ENCODE measurements at places on chromosomes 11 and 22. TPM values are rescaled to one million over a fixed set of nuclear protein-coding genes. Genes with fewer than 3 reads are reported as not detected.

GRCh38 chr22:44802071-44802700, 49.8 kb downstream of the ARHGAP8 start:
- no peak overlapping the region for H3K4me3 ChIP-seq
- H3K4me1 ChIP-seq, result peaks cover 33% of the 10 kb centered on the region
- peaks cover 3% of the 10 kb centered on the region for H3K27me3 ChIP-seq
- H3K27ac ChIP-seq, result no peak overlapping the region
- no peak for DNase-seq

DNA sequence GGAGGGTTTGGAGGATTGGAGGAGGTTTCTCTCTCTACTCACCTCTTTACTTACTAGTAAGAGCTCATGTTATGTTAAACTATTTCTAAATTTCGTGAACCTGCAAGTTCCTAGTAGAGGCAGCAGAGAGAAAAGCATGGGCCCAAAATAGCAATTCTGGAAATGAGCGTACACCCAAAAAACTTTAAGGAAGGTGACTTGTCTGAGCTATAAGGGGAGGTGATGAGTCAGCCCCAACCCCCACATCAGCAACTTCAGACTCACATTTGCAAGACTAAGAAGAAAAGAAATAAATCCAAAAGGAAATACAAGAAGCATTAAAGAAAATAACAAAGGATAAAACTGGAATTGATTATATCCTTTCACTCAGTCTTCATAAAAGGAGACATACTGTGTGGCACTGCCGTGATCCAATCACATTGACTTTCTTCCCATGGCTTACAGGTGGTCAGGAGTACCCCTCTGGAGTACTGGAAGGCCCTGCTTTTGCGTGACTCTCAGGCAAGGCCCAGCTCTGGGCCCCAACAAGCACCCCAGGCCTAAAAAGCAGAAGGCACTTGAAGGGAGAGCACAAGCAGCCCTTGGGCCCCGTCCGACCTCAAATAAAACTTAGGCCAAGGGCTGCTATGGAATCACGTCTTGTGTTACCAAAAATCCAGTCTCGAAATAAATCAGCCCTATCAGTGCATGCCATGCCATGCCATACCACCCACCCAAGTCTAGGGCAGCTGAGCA, 14.3 kb downstream of the PACSIN2 start:
- peaks cover 3% of the 10 kb centered on the region for H3K36me3 ChIP-seq
- peaks cover 87% of the 10 kb centered on the region for H3K4me1 ChIP-seq
- peak overlapping the region; percentile 49 for H3K4me3 ChIP-seq
- peak overlapping the region; percentile 79 for H3K27ac ChIP-seq
- DNase-seq, result peak; percentile 68
- H3K27me3 ChIP-seq, result no peaks in the 10 kb centered on the region

- H3K4me1 ChIP-seq, result no peaks in the 10 kb centered on the region
- no peaks in the 10 kb centered on the region for H3K36me3 ChIP-seq
- DNase-seq, result no peak
- H3K27me3 ChIP-seq, result no peaks in the 10 kb centered on the region
- H3K27ac ChIP-seq, result no peak overlapping the region
These were observed 454.3 kb downstream of the OPCML start for GRCh38 chr11:133078012-133078411.

DNA sequence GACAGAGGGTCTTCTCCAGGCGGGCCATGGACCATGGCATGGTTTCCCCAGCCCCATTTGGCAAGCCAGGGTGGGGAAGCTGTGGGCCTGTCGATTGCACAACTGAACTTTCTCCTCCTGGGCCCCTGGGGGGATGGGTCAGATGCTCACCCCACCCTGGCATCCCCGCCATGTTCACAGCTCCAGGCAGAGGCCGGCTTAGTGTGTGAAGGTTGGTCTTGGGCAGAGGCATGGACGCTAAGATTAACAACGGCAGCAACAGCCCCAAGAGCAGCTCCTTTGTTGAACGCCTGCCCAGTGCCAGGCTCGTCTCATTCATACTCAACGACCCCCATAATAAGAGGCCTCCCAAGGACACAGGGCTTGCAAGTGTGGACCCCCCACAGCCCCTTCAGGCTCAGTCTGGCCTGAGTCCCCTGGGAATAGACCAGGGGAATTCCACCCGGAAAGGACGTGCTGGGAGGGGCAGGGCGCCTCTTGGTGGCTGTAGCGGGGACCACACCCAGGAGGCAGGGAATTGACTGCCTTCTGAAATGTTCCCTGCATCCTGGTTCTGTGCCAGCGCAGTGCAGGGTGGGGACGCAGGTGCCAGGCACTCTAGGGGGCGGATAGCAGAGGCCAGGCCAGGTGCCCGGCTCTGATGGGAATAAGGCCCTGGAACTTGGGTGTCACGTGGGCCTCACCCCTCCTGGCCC, 8.3 kb downstream of the TSPO start:
- H3K27me3 ChIP-seq, result no peaks in the 10 kb centered on the region
- peaks cover 5% of the 10 kb centered on the region for H3K4me1 ChIP-seq
- H3K36me3 ChIP-seq, result peaks cover 2% of the 10 kb centered on the region
- no peak for DNase-seq
- no peak overlapping the region for H3K27ac ChIP-seq

DNA sequence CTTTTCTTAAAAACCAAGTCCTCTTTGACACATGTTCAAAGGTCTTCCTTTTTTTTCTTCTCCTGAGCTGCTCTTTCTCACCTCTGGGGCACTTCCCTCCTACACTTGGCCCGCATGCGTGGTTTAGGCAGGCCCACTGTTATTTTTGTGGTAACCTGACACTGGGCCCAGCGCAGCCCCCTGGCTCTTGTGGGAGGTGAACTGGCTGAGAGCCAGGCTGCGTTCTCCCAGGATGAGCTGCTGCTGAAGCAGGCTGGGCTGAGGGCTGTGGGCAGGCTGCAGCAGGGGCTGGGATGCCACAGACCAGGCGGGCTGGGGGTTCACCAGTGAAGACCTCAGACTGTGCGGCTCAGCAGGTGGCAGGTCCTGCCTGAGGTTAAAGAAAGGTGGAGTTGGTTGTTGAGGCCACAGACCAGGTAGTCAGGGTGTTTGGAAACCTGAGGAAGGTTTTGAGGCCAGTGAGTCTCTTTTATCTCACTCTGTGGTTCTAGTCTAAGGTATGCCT, 72.4 kb downstream of the TEAD1 start:
- H3K27me3 ChIP-seq, result peaks cover 26% of the 10 kb centered on the region
- H3K4me3 ChIP-seq, result no peak overlapping the region
- no peaks in the 10 kb centered on the region for H3K36me3 ChIP-seq
- no peak for DNase-seq

DNA sequence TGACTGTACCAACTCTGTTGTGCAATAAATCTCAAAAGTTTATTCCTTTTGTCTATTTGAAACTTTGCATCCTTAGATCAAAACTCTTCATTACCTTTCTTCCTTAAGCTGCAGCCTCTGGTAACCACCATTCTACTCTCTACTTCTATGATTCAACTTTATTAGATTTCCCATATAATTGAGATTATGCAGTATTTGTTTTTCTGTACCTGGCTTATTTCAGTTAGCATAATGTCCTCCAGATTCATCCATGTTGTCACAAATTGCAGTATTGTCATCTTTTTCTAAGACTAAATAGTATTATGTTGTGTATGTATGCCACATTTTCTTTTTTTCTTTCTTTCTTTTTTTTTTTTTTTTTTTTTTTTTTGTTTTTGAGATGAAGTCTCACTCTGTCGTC, 1176.3 kb upstream of the TENM4 start:
- no peaks in the 10 kb centered on the region for H3K4me1 ChIP-seq
- no peaks in the 10 kb centered on the region for H3K36me3 ChIP-seq
- H3K27me3 ChIP-seq, result no peaks in the 10 kb centered on the region
- H3K27ac ChIP-seq, result no peak overlapping the region

DNA sequence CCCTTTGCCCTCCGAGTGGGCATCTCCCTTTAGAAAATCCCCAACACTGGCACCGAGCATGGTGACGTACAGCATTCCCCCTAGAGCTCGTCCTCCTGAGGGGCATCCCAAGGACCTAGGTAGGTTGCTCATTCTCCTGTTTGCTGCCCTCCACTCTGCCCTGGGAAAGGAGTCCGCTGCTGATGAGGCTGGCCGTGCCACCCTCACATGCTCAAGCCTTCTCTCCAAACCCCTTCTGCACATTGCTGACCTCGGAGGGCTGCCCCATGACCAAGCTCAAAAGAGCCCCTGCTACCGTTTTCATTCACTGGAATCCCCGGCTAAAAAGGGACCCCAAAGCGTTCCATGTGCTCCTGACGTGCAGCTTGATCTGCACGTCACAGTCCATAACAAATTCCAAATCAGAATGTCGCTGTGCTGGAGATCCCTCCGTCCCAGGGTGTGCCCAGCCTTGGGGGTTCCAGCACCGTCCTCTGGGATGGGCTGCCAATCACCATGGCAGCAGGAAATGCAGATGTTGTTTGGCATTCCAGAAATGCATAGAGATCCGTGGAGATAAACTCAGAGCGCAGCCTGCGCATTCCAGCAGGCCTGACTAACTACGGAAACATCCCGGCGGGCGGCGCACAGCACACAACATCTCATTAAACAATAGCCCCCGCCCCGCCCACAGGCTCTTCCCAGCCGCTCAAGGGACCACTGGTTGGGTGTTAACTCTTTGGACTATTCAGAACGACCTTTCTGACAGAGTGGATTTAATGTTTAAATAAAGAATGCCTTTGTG, 26.3 kb upstream of the GNB1L start:
- H3K4me3 ChIP-seq, result no peak overlapping the region
- no peak for DNase-seq
- no peak overlapping the region for H3K27ac ChIP-seq
- no peaks in the 10 kb centered on the region for H3K27me3 ChIP-seq
- no peaks in the 10 kb centered on the region for H3K36me3 ChIP-seq

- no peak overlapping the region for H3K4me3 ChIP-seq
- H3K27ac ChIP-seq, result no peak overlapping the region
- DNase-seq, result no peak
- peaks cover 10% of the 10 kb centered on the region for H3K27me3 ChIP-seq
- peaks cover 22% of the 10 kb centered on the region for H3K36me3 ChIP-seq
These were observed 6.9 kb downstream of the FTH1 start for GRCh38 chr11:61960532-61960931.

GRCh38 chr11:113623114-113623513, 83.0 kb downstream of the TMPRSS5 start:
- DNase-seq, result no peak
- H3K36me3 ChIP-seq, result peaks cover 3% of the 10 kb centered on the region
- H3K4me1 ChIP-seq, result no peaks in the 10 kb centered on the region
- peaks cover 58% of the 10 kb centered on the region for H3K27me3 ChIP-seq
- no peak overlapping the region for H3K27ac ChIP-seq

- H3K4me1 ChIP-seq, result peaks cover 14% of the 10 kb centered on the region
- DNase-seq, result no peak
- no peak overlapping the region for H3K4me3 ChIP-seq
These were observed 15.9 kb downstream of the KLHL22 start for GRCh38 chr22:20479612-20480196.

- peaks cover 8% of the 10 kb centered on the region for H3K36me3 ChIP-seq
- no peak for DNase-seq
- H3K4me3 ChIP-seq, result no peak overlapping the region
- no peak overlapping the region for H3K27ac ChIP-seq
- peaks cover 6% of the 10 kb centered on the region for H3K27me3 ChIP-seq
- peaks cover 5% of the 10 kb centered on the region for H3K4me1 ChIP-seq
These were observed 55.2 kb upstream of the ZBED5 start for GRCh38 chr11:10913075-10913474.

- H3K4me1 ChIP-seq, result peaks cover 52% of the 10 kb centered on the region
- peaks cover 72% of the 10 kb centered on the region for H3K36me3 ChIP-seq
- peak overlapping the region; percentile 90 for H3K4me3 ChIP-seq
- no peak for DNase-seq
- no peaks in the 10 kb centered on the region for H3K27me3 ChIP-seq
These were observed 6.8 kb downstream of the GRAP2 start for GRCh38 chr22:39907605-39908097.

- H3K27ac ChIP-seq, result no peak overlapping the region
- no peaks in the 10 kb centered on the region for H3K4me1 ChIP-seq
- no peaks in the 10 kb centered on the region for H3K36me3 ChIP-seq
- DNase-seq, result no peak
- H3K4me3 ChIP-seq, result no peak overlapping the region
- H3K27me3 ChIP-seq, result peaks cover 12% of the 10 kb centered on the region
These were observed 237.6 kb upstream of the TBCEL start for GRCh38 chr11:120786206-120786735.

- H3K27ac ChIP-seq, result no peak overlapping the region
- no peak for DNase-seq
- no peak overlapping the region for H3K4me3 ChIP-seq
- peaks cover 5% of the 10 kb centered on the region for H3K4me1 ChIP-seq
These were observed 89.0 kb upstream of the GRK3 start for GRCh38 chr22:25475257-25476022.

DNA sequence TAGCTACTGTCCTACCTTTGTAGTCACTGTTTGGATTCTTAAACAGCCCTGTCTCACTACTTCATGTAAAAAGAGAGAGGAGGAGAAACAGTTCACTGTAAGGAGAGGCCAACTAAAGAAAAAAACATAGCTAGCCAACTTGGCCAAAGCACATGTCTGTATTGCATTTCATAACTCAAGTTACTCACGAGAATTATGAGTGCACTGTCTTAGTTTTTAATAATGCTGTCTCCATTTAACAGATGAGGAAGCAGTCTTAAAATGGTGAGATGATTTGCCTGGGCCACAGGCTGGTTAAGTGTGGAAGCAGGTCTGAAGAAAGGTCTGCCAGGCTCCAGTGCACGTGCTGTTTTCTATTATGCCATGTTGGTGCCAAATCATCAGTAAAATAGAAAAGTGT, 104.5 kb downstream of the UVRAG start:
- no peak overlapping the region for H3K27ac ChIP-seq
- H3K4me1 ChIP-seq, result peaks cover 2% of the 10 kb centered on the region
- peaks cover 2% of the 10 kb centered on the region for H3K36me3 ChIP-seq
- no peaks in the 10 kb centered on the region for H3K27me3 ChIP-seq
- no peak for DNase-seq
- no peak overlapping the region for H3K4me3 ChIP-seq

- no peak within 1 kb of the TSS for H3K27ac ChIP-seq
- H3K36me3 ChIP-seq, result no peaks in the 10 kb centered on the region
- no peak within 1 kb of the TSS for H3K4me3 ChIP-seq
- no peak for DNase-seq
- no peaks in the 10 kb centered on the region for H3K4me1 ChIP-seq
- peaks cover 10% of the 10 kb centered on the region for H3K27me3 ChIP-seq
These were observed at the start of gene OLFML1 for GRCh38 chr11:7485186-7486097. TSS of gene OLFML1 (plus strand) at chr11:7485506. CDS start at chr11:7485876, 370 bp downstream.

GRCh38 chr11:112584672-112585071, 324.0 kb upstream of the PLET1 start:
- DNase-seq, result no peak
- peaks cover 24% of the 10 kb centered on the region for H3K27me3 ChIP-seq
- no peaks in the 10 kb centered on the region for H3K36me3 ChIP-seq
- peaks cover 7% of the 10 kb centered on the region for H3K4me1 ChIP-seq
- H3K4me3 ChIP-seq, result no peak overlapping the region

GRCh38 chr11:8082391-8083087, 1.5 kb downstream of the TUB start:
- no peaks in the 10 kb centered on the region for H3K4me1 ChIP-seq
- H3K36me3 ChIP-seq, result no peaks in the 10 kb centered on the region
- DNase-seq, result no peak
- H3K4me3 ChIP-seq, result no peak overlapping the region

APOBEC3H gene
- 67.0 TPM for total RNA-seq

ADAMTS15 gene
- total RNA-seq, result not detected

CCDC83 gene
- not detected for total RNA-seq

SLC22A25 gene
- total RNA-seq, result not detected

ADM2 gene
- 5.3 TPM for total RNA-seq

SLC25A18 gene
- total RNA-seq, result not detected

GAB4 gene
- total RNA-seq, result not detected

RAB3IL1 gene
- total RNA-seq, result not detected

OR10A2 gene
- not detected for total RNA-seq

RASD2 gene
- 0.09 TPM for total RNA-seq
